T-cell (primary cell): ENCODE measurements at places on chromosomes 7 and 10.
A peak's percentile ranks its signal among the peaks of the same experiment; 100 is the strongest.

- DNase-seq = no peak
Measured at GRCh38 chr10:62116896-62117295, 151.7 kb downstream of the RTKN2 start.

- no peak for DNase-seq
Measured at GRCh38 chr10:56296618-56297017, 64.4 kb downstream of the ZWINT start.

- no peak for DNase-seq
Measured at GRCh38 chr7:92075455-92076158, 58.7 kb downstream of the CYP51A1 start.

DNA sequence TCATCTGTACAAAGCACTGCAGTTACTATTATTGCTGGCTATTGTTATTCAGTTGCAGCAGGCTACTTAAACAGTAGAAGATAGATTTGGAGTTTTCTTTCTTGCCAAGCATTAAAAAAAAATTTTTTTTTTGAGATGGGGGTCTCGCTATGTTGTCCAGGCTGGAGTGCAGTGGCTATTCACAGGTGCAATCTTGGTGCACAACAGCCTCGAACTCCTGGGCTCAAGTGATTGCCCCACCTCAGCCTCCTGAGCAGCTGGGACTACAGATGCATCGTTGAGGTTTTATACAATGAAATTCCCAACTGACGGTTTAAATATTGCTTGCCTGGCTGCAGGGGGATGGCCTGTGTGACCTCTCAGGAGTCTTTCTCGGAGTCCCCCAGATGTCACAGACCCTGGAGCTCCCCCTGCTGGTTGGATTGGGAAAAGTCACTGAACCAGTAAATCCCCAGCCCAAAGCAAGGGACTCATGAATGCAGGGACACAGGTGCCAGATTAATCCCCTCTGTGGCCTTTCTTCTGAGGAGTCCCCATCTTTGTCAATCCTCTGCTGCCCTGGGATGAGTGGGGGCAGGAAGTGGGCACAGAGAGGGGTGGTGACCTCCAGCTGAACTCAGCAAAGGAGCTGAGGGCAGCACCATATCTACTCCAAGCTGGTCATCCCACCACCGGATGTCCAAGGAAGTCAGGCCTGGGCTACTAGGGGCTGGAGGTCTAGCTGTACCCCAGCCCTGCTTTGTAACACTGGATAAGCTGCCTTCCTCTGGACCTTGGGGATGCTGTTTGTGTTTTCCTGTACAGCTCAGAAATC lies 149.6 kb downstream of the C10orf105 start:
- DNase-seq = peak; percentile 69
